IMR-90 (cell line): ENCODE measurements at places on chromosomes 11 and 22. TPM values are rescaled to one million over a fixed set of nuclear protein-coding genes. Genes with fewer than 3 reads are reported as not detected.

XKR3 gene
- not detected in 2 replicates for total RNA-seq

SLC22A12 gene
- not detected in 2 replicates for total RNA-seq

DNA sequence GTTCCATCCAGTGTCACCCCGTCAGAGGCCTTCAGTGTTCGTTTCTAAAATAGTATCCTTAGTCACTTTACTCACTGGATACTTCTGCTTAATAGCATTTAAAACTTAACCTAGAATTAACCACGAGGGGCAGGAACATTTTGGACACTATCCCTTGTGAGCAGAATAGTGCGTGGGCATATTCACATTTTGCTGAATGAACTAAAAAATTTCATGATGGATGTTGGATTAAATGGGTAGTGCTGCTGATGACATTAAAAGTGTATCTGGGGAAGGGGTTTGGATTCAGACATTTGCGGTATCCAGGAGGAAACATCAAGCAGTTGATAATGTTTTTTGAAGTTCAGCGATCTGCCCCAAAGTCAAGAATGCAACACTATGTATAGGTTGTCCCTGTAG lies 750 bp upstream of the NAT10 start:
- DNase-seq = no peak

DNA sequence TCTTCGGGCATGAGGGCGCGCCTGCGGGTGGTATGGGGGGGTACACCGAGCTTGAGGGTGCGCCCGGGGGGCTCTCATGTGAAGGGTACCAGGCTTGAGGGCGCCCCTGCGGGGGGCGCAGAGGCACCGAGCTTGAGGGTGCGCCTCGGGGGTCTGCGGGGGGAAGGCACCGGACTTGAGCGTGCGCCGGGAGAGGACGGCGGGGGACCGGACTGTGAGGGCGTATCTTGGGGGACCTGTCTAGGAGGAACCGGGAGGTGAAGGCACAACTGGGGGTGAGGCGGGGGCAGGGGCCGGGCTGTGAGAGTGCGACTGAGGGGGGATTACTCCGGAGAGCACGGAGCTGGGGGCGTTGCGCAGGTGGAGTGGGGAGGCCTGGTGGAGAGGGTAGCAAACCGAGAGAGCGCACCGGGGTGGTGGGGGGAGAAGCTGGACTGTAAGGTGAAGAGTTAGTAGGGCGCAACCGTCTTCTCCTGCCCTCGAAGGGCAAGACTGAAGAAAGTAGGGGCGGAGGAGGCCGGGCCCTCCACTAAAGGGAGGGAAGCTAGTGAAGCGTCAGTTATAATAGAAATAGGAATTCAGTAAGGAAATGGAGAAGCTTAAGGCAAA lies 1.1 kb upstream of the DDX6 start:
- no peak for DNase-seq

SMC1B gene
- not detected in 2 replicates for total RNA-seq

DNA sequence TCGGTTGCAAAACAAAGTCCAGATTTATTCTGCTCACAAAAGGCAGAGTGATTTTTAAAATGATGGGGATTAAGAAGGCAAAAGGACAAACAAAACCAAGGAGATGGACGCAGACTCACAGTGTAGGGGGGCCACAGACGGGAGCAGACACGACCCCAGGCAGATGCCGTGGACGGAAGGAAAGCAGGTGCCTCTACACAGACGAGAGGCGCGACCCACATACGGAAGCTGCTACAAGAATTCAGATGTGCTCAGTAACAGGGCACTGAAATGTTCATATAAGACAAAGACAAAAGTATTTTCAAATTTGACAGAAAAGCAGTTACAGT lies 148.9 kb downstream of the BRD1 start:
- no peak for DNase-seq

DNA sequence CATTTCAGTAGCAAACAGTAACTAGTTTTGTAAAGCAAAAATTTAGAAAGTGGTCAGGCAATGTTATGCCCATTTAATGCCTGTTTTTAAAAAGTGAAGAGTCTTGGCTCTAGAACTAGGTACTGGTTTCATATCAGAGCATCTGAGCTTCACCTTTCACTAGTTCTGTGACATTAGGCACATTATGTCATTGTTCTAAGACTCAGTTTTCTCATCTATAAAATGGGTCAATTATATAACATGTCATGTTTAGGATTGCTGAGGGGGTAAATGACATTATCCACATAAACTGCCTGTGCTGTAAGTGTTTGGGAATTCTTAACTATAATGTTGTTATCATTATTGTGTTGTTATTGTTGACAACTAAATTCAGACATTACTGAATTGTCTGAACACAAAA lies 235.6 kb upstream of the ZC3H12C start:
- no peak for DNase-seq

DNA sequence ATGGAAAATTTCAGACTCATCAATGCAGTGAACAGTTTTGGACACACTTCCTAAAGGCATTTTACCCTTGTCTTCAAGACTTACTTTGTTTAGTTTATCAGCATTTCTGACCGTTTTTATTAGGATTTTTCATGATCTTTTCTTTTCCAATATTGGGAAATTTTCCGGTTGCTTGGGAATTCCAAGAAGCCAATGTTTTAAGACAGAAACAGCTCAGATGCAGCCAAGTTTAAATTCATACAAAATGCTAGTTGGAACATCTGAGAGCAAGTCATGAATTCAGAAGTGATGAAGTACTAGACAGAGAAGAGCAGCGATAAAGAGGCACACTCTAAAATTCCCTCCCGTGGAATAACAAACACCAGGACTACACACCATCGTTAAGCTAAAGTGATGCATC lies 68.6 kb downstream of the RAB38 start:
- DNase-seq = no peak

DNA sequence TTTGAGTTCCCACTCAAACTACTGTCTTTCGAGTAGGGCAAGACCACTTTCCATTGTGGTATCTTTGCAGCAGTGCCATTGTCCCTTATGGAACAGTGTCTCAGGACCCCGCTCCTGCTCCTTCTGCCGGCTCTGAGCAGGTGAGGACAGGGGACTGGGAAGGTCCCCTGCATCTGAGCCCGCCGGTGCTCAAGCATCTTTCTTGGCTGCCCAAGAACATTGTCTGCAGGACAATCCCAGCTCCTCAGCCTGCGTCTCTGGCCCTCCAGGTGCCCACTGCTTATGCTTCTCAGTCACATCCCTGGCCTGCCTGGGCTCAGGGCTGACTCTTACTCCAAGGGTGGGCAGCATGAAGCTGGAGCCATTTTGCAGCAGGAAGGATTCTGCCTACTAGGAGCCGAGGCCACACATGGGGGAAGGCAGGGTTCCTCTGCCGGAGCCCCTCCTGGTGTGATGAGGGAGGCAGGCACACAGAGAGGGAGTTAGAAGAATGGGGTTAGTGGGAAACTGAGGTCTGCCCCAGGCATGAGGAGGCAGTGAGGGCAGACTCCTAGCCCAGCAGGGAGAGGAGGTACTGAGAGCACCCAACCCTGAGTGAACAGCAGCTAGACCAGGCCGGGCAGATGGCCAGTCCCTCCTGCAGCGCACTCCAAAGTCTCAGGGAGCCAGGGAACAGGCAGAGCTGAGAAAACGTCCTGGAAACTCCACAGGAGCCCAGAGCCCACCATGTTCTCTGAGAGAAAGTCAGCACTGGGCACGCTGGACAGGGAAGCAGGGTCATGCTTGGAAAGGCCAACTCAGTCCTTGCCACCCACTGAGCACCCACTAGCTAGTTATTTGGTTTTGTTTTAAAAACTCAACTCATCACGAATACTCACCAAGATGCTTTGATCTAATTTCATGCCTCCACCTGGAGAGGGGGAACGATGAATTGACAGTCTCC lies 7.5 kb upstream of the PPARA start:
- DNase-seq = no peak

DNA sequence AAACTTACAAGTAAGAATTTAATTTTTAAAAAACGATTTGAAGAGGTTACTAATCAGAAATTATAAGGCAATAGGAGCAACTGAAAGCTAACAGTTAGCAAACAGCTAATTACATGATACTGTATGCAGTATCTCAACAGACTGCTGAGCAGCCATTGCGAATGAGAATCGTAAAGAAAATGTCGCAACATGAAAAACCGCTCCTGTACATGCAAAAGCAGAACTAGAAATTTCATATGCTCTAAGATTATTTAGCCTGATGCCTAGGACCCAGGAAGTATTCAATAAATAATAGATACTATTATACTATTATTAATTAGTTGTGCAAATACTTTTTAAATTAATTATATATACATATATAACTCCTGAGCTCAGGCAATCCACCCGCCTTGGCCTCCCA lies 48.7 kb upstream of the EP300 start:
- DNase-seq = no peak

LRRN4CL gene
- total RNA-seq = 0.28 and 0.36 TPM in 2 replicates

GRCh38 chr11:119029340-119030028 lies 1.2 kb downstream of the SLC37A4 start:
- DNase-seq = no peak

DAGLA gene
- 0.83 and 0.90 TPM in 2 replicates for total RNA-seq

DNA sequence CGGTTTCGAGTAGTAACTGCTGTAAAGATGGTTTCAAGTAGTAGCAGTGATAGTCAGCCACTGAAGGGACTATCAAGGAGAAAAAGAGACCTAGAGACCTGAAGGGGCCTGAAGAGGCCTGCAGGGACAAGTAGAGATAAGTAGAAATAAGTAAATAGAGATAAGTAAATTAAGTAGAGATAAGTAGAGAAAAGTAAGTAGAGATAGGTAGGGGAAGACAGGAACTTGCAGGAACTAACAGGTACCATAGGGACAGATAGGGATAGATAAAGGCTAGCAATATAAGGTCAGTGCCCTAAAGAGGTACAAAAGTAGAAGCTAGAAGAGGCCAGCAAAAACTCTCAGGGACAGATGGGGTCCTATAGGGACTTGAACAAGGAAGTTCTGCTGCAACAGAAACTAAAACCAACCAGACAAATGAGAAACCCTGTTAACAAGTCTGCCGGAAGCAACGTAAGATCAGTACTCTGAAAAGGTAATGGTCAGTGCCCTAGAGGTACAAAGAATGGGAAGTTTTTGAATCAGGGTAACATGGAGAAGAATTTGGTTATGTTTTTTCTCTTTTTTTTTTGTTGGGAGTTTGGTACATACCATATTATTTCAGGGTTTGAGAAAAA lies 9.6 kb upstream of the SC5D start:
- no peak for DNase-seq

GRCh38 chr11:20963596-20963995 lies 294.2 kb downstream of the NELL1 start:
- no peak for DNase-seq

- DNase-seq = no peak
These were observed 32.6 kb downstream of the TCIRG1 start for GRCh38 chr11:68071281-68072048.

DNA sequence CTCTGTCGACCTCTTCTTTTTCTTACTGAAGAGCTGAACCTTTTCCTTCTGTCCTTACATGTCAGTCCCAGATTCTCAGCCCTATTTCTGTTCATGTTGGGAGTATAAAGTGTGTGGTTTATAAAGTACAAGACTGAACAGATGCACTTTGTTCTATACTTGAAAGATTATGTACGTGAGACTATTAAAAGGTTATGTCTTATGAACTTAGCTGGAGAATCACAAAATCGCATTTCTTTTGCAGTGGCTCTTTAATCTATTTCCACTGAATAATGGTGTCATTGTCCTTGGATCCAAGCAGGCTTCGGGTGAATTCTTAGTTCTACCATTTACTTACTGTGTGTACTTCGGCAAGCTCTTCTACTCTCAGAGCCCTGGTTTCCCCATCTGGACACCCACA lies 558.4 kb downstream of the TMEM135 start:
- no peak for DNase-seq

UBTFL1 gene
- total RNA-seq = not detected in 2 replicates

GRCh38 chr22:37244922-37245722 lies 1.1 kb upstream of the RAC2 start:
- DNase-seq = no peak

GRCh38 chr11:31243706-31244105 lies 125.8 kb downstream of the DCDC1 start:
- DNase-seq = no peak

MRPL40 gene
- total RNA-seq = 37.5 and 48.9 TPM in 2 replicates

GRCh38 chr22:17167486-17167885 lies 8.4 kb upstream of the HDHD5 start:
- no peak for DNase-seq

DNA sequence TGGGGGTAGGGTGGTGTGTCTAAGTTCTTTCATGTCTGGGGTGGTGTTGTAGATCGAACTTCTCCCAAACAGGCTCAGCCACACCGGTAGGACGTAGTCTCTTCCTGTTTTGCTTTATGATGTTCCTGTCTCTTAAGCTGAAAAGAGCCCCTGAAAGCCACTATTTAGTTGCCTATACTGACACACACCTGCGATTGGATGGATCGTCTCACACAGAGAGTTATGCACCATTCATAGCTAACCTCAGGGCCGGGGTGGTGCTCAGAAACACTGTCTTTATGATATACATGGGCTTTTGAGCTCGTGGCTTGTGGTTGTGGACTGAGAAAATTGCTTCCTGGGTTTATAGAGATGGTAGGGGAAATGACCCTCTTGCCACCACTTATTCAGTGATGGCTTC lies 137.6 kb downstream of the TEAD1 start:
- DNase-seq = no peak

BEST1 gene
- 0.83 and 0.90 TPM in 2 replicates for total RNA-seq

GRCh38 chr11:77517226-77517625 lies 43.3 kb upstream of the PAK1 start:
- DNase-seq = no peak

DNA sequence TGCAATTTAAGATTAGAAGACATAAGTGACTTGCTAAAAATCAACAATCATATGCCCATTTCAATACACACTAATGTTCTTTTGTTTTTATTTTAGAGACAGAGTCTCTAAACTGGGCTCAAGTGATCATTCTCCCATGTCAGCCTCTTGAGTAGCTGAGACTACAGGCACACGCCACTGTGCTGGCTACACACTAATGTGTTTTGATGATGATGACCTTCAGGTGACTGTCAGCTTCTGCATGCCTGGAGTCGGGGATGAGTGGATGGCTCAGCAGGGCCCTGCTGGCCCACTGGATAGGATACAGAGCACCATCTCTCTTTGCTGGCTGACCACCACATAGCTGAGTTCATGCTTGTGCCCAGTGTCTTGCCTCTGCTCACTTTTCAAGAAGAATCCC lies 27.0 kb upstream of the POU2AF1 start:
- no peak for DNase-seq

ROBO4 gene
- total RNA-seq = 0.56 and 0.72 TPM in 2 replicates

NPAS4 gene
- total RNA-seq = under 0.01 TPM in 1 of 2 replicates, not detected in the other

- peak; percentile 87 for DNase-seq
These were observed 4.8 kb downstream of the BEST1 start for GRCh38 chr11:61954851-61955421.

GGTLC2 gene
- total RNA-seq = not detected in 2 replicates

GRCh38 chr22:32606181-32606580 lies 131.6 kb downstream of the FBXO7 start:
- DNase-seq = no peak
